Vagina (tissue), 2 donors: ENCODE measurements at places on chromosomes 12 and 14. TPM values are rescaled to one million over a fixed set of nuclear protein-coding genes. Genes with fewer than 3 reads are reported as not detected.
A peak's percentile ranks its signal among the peaks of the same experiment; 100 is the strongest.

- H3K27me3 ChIP-seq = no peaks in the 10 kb centered on the region
- DNase-seq = no peak
- no peak overlapping the region for H3K4me3 ChIP-seq
Measured at GRCh38 chr14:29320286-29320685, 553.7 kb downstream of the FOXG1 start.

- peak overlapping the region; percentile 97 for H3K4me3 ChIP-seq
- H3K27me3 ChIP-seq = no peaks in the 10 kb centered on the region
- H3K4me1 ChIP-seq = peaks cover 55% of the 10 kb centered on the region
- peak overlapping the region; percentile 99 for H3K27ac ChIP-seq
- no peak for DNase-seq
- peaks cover 3% of the 10 kb centered on the region for H3K36me3 ChIP-seq
Measured at GRCh38 chr14:55052269-55052930, 953 bp downstream of the MAPK1IP1L start.

GRCh38 chr14:76090616-76091391, 60.9 kb upstream of the GPATCH2L start:
- no peak overlapping the region for H3K27ac ChIP-seq
- peaks cover 19% of the 10 kb centered on the region for H3K4me1 ChIP-seq
- no peaks in the 10 kb centered on the region for H3K27me3 ChIP-seq
- H3K36me3 ChIP-seq = no peaks in the 10 kb centered on the region
- no peak overlapping the region for H3K4me3 ChIP-seq
- DNase-seq = no peak

- no peak for DNase-seq
- H3K4me1 ChIP-seq = no peaks in the 10 kb centered on the region
- no peak overlapping the region for H3K4me3 ChIP-seq
- H3K36me3 ChIP-seq = no peaks in the 10 kb centered on the region
- H3K27me3 ChIP-seq = no peaks in the 10 kb centered on the region
- no peak overlapping the region for H3K27ac ChIP-seq
Measured at GRCh38 chr14:106211334-106211900, 685.0 kb downstream of the TMEM121 start.

- no peaks in the 10 kb centered on the region for H3K27me3 ChIP-seq
- no peaks in the 10 kb centered on the region for H3K36me3 ChIP-seq
- no peak for DNase-seq
- no peak overlapping the region for H3K4me3 ChIP-seq
Measured at GRCh38 chr12:123815968-123816367, 53.9 kb downstream of the DNAH10 start.

DNA sequence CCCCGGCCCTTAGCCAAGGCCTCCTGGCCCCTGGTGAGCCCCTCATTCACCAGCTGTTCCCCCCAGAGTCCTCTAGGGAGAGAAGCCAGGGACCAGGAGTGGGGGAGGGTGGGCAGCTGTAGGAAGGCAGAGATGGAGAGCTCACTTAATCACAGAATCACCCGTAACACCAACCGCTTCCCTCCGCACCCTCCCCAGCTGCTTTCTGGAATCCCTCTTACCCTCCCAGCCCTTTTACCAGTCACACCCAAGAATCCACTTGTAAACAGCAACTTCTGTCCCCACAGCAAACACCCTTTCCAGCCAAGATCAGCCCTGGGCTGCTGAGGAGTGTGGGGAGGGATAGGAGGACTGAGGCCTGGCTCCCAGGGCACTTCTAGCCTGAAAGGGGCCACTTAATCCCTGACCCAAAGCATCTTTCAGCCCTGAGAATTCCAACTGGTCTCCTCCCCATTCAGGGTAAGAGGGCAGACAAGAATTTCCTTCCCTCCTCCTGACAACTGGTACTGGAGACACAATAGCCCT, 18.8 kb downstream of the NCKAP5L start:
- no peaks in the 10 kb centered on the region for H3K27me3 ChIP-seq
- H3K4me1 ChIP-seq = peaks cover 20% of the 10 kb centered on the region
- H3K27ac ChIP-seq = peak overlapping the region; percentile 67
- H3K4me3 ChIP-seq = no peak overlapping the region
- H3K36me3 ChIP-seq = peaks cover 12% of the 10 kb centered on the region
- no peak for DNase-seq

GRCh38 chr12:110640275-110641025, 26.5 kb downstream of the TCTN1 start:
- no peak overlapping the region for H3K4me3 ChIP-seq
- no peaks in the 10 kb centered on the region for H3K27me3 ChIP-seq
- no peak overlapping the region for H3K27ac ChIP-seq
- H3K36me3 ChIP-seq = peaks cover 11% of the 10 kb centered on the region
- H3K4me1 ChIP-seq = no peaks in the 10 kb centered on the region
- DNase-seq = no peak

DNA sequence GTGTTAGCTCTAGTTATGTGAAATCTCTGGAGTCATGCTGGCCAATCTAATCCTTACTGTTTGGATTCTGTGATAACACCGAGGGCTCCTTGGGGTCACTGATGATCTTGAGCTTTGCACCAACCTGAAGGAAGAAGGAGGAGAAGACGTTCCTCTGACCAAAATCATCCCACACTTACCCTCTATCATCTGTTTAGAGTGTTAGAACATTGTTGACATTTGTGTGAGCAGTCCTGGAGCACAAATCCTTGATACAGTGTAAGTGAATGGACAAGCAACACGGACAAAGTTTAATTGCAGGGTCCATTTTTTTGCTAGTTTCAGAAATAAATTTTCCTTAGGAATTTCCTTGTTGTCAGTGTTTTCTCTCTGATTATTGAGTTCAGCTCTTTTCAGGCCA, 181.7 kb downstream of the AKAP6 start:
- H3K27me3 ChIP-seq = no peaks in the 10 kb centered on the region
- no peak overlapping the region for H3K4me3 ChIP-seq
- no peak for DNase-seq

- no peaks in the 10 kb centered on the region for H3K36me3 ChIP-seq
Measured at GRCh38 chr14:87034680-87035079, 958.3 kb downstream of the GALC start.

DNA sequence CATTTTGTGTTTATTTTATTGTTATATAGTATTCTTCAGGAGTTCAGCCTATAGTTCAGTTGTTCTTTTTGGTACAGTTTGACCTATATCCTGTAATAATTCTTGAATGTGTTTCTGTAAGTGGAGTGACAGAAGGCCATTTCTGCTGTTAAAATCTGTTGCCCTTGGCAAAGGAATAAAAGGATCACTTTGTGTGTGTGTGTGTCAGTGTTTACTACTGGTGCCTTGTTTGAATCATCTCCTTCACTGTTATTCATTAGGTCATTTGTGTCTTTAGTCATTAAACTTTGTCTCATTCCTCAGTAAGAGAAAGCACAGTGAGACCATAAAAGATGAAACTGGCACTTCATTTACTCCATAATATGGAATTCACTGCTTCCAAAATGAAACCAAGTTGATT, 130.7 kb downstream of the TMTC2 start:
- H3K4me1 ChIP-seq = no peaks in the 10 kb centered on the region
- no peak overlapping the region for H3K4me3 ChIP-seq
- no peaks in the 10 kb centered on the region for H3K36me3 ChIP-seq
- no peak overlapping the region for H3K27ac ChIP-seq

Gene PRICKLE1
- total RNA-seq = 25.3 TPM

- no peak overlapping the region for H3K27ac ChIP-seq
- no peaks in the 10 kb centered on the region for H3K36me3 ChIP-seq
- no peaks in the 10 kb centered on the region for H3K27me3 ChIP-seq
- H3K4me1 ChIP-seq = no peaks in the 10 kb centered on the region
Measured at GRCh38 chr12:107130830-107131611, 37.7 kb upstream of the CRY1 start.

- no peaks in the 10 kb centered on the region for H3K36me3 ChIP-seq
- no peak overlapping the region for H3K27ac ChIP-seq
- DNase-seq = no peak
Measured at GRCh38 chr14:68033336-68033932, 213.9 kb downstream of the RAD51B start.

Gene PLBD1
- total RNA-seq = 29.0 TPM

DNA sequence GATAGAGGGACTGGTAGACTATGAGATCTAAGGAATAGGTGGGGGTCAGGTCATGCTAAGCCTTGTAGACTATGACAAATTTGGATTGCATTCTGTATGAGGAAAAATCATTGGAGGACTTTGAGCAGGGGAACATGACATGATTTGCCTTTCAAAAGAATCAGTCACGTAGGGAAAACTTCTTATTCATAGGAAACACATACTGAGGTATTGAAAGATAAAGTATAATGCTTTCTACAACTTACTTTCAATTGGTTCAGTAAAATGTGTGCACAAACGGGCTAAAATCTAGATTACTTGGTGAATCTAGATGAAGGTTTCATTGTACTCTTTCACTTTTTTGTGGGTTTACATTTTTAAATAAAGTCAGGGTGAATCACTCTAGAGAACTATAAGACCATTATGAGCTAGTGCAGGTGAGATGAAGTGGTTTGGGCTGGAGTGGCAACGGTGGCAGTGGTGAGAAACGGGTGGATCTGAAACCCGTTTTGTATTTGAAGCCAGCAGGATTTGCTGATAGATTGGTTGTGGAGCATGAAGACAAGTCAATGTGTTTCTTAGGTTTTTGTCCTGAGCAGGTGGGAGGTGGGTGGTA, 6.7 kb downstream of the BBS10 start:
- H3K36me3 ChIP-seq = no peaks in the 10 kb centered on the region
- H3K4me3 ChIP-seq = no peak overlapping the region
- H3K4me1 ChIP-seq = peaks cover 15% of the 10 kb centered on the region
- H3K27me3 ChIP-seq = no peaks in the 10 kb centered on the region
- no peak for DNase-seq

DNA sequence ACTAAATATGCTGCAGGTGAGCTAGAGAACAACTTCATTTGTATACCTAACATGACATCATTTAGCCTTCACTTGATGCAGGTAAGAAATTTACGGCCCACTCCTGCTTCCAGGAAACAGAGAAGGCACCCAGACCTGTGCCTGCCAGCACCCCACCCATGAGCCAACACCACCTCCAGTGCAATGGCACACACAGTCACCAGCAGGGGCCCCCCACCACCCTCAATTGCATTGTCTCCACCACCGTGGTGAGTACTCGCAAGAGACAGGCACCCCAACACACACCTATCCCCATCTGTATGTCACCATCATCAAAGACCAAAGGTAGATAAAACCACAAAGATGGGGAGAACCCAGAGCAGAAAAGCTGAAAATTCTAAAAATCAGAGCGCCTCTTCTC, 107.6 kb downstream of the KLHL28 start:
- H3K27ac ChIP-seq = no peak overlapping the region
- no peaks in the 10 kb centered on the region for H3K36me3 ChIP-seq
- no peaks in the 10 kb centered on the region for H3K4me1 ChIP-seq
- no peaks in the 10 kb centered on the region for H3K27me3 ChIP-seq
- DNase-seq = no peak

- peak overlapping the region; percentile 99 for H3K27ac ChIP-seq
- H3K36me3 ChIP-seq = no peaks in the 10 kb centered on the region
- peaks cover 68% of the 10 kb centered on the region for H3K4me1 ChIP-seq
- H3K4me3 ChIP-seq = peak overlapping the region; percentile 79
Measured at GRCh38 chr12:57129321-57129842, 1.1 kb downstream of the LRP1 start.

DNA sequence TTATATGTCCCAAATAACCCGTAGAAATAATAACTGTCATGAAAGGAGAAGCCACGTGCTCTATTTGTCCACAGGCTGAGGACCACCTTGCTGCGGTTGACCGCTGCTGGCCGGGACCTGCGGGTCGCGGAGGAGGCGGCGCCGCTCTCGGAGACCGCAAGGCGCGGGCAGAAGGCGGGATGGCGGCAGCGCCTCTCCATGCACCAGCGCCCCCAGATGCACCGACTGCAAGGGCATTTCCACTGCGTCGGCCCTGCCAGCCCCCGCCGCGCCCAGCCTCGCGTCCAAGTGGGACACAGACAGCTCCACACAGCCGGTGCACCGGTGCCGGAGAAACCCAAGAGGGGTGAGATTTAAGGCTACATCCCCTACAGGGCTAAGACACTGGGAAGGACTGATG, 21.0 kb downstream of the RPGRIP1 start:
- no peak for DNase-seq
- no peaks in the 10 kb centered on the region for H3K4me1 ChIP-seq
- no peak overlapping the region for H3K27ac ChIP-seq
- H3K27me3 ChIP-seq = no peaks in the 10 kb centered on the region

- peaks cover 8% of the 10 kb centered on the region for H3K4me1 ChIP-seq
- no peaks in the 10 kb centered on the region for H3K36me3 ChIP-seq
- H3K4me3 ChIP-seq = no peak overlapping the region
Measured at GRCh38 chr14:58805605-58806409, 168.0 kb downstream of the DACT1 start.

- H3K4me3 ChIP-seq = no peak overlapping the region
- H3K36me3 ChIP-seq = no peaks in the 10 kb centered on the region
- no peak for DNase-seq
- H3K4me1 ChIP-seq = no peaks in the 10 kb centered on the region
- H3K27me3 ChIP-seq = no peaks in the 10 kb centered on the region
Measured at GRCh38 chr12:43196268-43196907, 355.6 kb downstream of the ADAMTS20 start.

DNA sequence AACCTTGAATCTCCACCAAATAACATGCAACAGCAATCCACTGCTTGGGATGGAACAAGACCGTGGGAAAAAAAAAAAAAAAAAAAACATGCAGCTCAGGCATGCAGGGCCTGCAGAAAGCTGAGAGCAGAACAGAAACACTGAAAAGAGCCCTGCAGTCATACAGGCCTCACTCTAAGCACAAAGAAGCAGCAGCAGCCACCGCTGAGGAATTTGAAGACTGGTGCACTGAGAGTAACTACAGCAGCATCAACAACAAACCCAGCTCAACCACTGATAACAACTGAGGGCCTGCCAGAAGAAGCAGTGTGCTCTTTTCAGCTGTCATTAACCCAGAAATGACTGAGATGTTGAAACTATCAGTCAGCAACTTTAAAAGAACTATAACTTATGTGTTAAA, 354.7 kb upstream of the TMTC1 start:
- no peaks in the 10 kb centered on the region for H3K27me3 ChIP-seq
- H3K4me3 ChIP-seq = no peak overlapping the region
- H3K36me3 ChIP-seq = no peaks in the 10 kb centered on the region
- DNase-seq = no peak
- H3K4me1 ChIP-seq = no peaks in the 10 kb centered on the region
- H3K27ac ChIP-seq = no peak overlapping the region

DNA sequence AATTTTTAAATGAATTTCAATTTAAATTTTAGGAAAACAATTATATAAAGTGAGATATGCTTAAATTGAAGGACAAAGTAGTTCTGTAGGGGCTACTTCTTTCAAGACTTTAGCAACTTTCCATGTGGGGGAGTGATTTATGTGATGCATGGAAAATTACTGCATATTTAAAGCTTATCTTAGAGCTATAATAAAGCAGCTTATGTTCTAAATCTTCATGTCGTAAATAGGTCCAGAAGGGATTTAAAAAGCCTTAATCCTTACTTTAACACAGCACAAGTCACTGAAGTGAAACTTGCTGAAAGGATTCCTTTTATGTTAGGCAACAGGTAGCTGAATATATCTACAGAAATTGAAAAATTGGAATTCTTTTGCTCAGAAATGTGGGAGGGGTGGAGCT, 340.4 kb downstream of the NAV3 start:
- H3K4me3 ChIP-seq = no peak overlapping the region
- no peak for DNase-seq
- no peak overlapping the region for H3K27ac ChIP-seq
- no peaks in the 10 kb centered on the region for H3K27me3 ChIP-seq

- H3K36me3 ChIP-seq = no peaks in the 10 kb centered on the region
- no peak for DNase-seq
- H3K27ac ChIP-seq = no peak overlapping the region
- no peak overlapping the region for H3K4me3 ChIP-seq
- peaks cover 12% of the 10 kb centered on the region for H3K4me1 ChIP-seq
Measured at GRCh38 chr14:75510547-75510946, 11.7 kb upstream of the BATF start.
